GM04504 (cell line): ENCODE measurements at places on chromosomes 2 and 18.

DNA sequence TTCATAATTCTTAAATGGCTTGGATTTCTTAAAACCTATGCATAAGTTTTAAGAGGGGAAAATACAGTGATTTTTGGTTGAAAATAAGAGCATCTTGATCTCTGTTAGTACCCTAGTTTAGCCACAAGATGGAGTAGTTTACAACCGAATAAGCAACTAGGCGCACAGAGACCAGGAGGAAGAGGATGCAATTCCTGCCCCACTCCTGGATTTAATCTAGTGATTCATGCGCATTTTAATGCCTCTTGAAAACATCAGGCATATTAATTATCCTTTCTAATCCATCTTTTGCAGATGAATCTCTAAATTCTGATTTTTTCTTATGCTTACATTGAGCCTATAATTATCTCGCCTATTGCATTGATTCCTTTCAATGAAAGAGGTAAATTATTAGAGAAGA, 76.7 kb downstream of the MRPS9 start:
- peak; percentile 32 for DNase-seq

- no peak for DNase-seq
These were observed 26.7 kb upstream of the TGFA start for GRCh38 chr2:70580352-70580751.

- DNase-seq = no peak
These were observed 29.3 kb downstream of the MBP start for GRCh38 chr18:77103187-77103850.

- no peak for DNase-seq
These were observed 19.5 kb downstream of the RBKS start for GRCh38 chr2:27870724-27871123.

GRCh38 chr2:63651356-63651755, 62.6 kb downstream of the MDH1 start:
- DNase-seq = no peak

DNA sequence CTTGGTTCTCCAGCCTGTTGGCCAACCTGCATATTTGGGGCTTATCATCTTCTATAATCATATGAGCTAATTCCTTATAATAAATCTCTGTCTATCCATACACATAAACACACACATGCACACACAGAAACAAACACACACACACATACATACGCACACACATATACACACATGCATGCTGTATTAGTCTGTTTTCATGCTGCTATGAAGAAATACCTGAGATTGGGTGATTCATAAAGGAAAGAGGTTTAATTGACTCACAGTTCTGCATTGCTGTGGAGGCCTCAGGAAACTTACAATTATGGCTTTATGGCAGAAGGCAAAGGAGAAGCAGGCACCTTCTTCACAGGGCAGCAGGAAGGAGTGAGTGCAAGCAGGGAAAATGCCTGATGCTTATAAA, 707.4 kb upstream of the CDH2 start:
- DNase-seq = no peak

DNA sequence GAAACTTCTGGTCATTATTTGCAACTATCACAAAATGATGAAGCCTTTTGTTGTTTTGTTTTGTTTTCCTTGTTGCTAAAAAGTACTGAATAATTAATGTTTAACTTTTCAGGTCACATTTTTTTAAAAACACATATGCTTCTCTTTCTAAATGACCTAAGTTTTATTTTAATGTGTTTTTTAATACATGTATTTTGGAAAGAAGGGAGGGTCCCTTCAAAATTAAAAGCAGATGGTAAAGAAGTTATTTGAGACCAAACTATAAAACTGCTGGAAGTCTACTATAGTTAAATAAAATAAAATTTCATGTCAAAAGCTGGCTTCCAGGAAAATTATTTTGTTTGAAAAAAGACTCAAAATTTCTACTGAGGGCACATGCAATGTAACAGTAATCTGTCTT, 39.5 kb upstream of the ASNSD1 start:
- DNase-seq = no peak

GRCh38 chr2:188623995-188624643, 332.4 kb downstream of the GULP1 start:
- DNase-seq = no peak

- DNase-seq = peak; percentile 97
These were observed 170.0 kb downstream of the DNAH7 start for GRCh38 chr2:195898505-195899191.
